ENCODE measurements at places on chromosomes 12 and 14.

DNA sequence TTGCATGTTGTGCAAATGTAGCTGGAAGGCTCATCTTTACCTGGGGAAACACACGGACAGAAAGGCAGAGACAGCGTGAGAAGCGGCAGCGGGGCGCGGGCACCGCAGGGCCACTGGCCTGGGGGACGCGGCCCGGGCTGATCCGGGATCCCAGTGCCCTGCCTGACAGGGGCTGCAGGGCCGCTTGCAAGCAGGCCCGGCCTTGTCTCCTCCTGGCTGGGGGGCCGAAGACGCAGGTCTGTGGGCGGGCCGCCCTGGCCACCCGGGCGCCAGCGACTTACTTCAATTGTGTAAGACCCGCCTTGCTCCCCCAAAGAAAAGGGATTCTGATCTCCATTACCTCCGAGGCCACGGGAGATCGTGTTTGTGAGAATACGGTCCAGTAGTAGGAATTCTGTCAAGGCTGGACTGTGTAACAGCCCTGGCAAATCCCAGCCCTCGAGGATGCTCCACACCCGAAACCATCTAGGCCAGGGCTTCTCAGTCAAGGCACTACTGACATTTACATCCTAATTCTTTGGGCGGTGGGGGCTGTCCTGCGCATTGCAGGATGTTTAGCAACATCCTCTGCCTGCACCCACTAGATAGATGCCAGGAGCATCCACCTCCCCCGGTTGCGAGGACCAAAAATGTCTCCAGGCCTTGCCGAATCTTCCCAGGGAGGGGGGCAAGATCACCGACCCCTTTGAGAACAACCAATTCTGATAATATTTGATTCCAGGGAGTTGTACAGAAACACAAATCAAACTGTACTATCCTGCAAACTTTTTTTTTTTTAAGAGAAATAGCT is 95.6 kb downstream of the BCL11B start:
- no peak for DNase-seq

GRCh38 chr14:25698111-25698510 is 648.2 kb upstream of the STXBP6 start:
- DNase-seq, result no peak

DNA sequence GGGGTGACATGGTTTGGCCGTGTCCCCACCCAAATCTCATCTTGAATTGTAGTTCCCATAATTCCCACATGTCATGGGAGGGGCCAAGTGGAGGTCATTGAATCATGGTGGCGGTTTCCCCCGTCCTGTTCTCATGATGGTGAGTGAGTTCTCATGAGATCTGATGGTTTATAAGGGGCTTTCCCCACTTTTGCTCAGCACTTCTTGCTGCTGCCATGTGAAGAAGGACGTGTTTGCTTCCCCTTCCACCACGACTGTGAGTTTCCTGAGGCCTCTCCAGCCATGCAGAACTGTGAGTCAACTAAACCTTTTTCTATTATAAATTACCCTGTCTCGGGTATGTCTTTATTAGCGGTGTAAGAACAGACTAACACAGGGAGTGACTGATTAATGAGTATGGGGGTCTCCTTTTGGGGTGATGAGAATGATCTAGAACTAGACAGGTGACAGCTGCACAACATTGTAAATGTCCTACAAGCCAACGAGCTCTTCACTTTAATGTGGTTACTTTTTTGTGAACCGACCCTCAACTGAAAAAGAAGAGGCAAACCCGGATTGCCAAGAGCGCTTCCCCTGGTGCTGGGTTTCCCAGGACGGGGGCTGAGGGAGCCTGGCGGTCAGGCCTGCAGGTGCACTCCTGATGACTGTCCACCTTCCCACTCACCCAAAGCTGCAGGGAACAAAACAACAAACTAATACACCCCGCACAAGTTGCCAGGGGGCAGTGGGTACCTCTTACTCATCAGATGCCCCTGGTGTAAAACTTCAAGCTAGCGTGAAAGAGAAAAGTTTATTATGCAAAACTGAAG is 90.1 kb downstream of the NCOR2 start:
- no peak for DNase-seq

DNA sequence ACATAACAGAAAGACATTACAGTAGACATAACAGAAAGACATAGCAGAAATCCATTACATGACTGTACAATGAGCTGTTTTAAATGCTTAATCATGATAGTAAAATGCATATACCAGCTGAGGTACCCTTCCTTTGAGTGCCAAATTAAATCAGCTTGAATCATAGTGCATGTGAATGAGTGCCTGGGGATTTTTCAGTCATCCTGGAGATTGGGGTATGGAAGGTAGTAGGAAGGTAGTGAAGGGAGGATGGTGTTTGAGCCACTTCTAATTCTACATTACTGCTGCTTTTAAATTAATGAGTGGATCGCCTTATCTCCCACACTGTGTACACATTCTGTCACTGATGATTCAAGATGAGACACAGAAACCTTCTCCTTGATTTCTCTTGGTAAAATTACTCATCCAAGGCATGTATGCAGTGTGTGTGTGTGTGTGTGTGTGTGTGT is 534.2 kb downstream of the LRFN5 start:
- DNase-seq, result no peak

DNA sequence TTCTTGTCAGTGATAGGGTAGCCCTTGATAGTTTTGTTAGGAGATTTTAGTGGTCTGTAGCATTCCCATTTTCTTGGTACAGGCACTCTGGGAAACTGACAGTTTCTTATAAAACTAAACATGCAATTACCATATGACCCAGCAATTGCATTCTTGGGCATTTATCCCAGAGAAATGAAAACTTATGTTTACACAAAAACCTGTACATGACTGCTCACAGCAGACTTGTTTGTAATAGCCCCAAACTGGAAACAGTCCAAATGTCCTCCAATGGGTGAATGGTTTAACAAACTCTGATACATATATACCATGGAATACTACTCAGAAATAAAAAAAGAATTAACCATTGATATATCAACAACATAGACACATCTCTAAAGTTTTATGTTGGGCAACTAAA is 75.5 kb downstream of the BORCS5 start:
- DNase-seq, result no peak

DNA sequence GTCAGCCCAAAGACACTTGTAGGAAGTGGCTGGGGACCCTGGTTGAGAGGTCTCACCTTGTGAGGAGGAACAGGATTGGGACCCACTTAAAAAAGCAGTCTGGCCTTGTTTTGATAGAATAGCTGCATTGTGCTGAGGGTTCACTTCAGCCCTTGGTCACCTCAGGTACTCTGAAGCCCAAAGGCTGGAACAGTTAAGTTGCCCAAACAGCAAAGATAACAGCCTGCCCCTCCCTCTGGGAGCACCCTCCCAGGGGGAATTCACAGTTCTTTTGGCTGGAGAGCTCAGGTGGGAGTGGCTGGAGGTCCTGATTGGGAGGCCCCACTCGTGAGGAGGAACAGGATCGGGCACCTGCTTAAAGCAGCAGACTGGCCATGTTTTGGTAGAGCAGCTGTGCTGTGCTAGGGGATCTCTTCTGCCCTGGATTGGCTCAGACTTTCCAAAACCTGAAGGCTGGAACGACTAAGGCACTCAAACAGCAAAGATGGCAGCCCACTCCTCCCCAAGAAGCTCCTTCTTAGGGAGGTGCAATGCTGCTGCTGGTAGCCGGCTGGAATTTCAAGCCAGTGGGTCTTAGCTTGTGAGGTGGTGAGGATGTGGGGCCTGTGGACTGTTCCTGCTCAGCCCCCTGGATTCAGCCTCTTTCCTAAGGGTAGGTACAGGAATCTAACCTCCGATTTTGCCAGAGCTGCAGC is 143.8 kb upstream of the SLC38A2 start:
- DNase-seq, result no peak

GRCh38 chr12:125140279-125141209 is 75.3 kb downstream of the AACS start:
- DNase-seq, result no peak
